ENCODE measurements at places on chromosomes 13 and 19.
A peak's percentile ranks its signal among the peaks of the same experiment; 100 is the strongest.

DNA sequence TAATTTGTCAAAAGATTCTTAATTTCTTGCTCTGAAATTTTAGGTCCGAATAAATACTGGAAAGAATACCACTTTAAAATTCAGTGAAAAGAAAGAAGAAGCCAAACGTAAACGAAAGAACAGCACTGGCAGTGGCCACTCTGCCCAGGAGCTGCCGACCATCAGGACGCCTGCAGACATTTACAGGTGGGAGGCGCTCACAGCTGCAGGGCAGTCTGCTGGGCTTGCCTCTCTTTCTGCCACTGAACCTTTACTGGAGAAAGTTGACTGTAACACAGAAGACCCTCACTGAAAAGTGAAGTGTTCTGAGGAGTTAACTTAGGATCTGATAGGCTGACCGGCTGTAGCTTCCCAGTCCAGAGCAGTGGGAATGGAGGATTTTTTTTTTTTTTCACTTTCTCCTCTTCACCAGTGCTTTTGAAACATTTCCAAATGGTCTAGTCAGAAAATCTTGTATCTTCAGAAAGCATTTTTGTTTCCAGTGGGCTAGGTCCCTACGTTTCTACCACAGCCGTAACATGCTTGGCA lies 69.1 kb downstream of the URI1 start:
- no peak for DNase-seq

GRCh38 chr13:79314652-79315051 lies 91.4 kb downstream of the RBM26 start:
- no peak for DNase-seq

DNA sequence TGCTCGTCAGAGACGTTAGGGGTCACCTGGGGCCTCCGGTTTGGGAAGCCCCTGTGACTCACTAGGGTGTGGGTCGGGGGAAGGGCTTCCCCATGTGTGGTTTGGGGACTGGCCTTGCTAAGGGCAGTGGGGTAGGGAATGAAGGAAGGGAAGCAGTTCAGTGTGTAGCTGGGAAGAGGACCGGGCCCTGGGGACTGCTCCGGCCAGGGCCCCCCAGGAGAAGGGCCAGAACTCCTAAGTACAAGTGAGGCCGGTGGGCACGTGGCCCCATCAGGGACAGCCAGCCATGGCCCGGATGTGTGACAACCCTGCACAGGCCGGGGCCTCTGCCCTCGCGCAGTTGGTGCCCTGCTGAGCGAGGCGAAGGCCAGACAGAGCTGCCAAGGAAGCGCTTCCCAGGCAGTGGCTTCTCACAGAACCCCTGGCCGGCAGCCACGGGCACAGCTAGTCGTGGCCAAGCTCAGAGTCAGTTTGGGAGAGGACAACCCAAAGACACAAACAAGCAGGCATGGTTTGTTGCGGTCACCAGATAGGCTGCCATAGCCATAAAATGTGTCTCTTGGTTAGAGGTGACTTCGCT lies 25.7 kb downstream of the TEX29 start:
- DNase-seq: no peak

DNA sequence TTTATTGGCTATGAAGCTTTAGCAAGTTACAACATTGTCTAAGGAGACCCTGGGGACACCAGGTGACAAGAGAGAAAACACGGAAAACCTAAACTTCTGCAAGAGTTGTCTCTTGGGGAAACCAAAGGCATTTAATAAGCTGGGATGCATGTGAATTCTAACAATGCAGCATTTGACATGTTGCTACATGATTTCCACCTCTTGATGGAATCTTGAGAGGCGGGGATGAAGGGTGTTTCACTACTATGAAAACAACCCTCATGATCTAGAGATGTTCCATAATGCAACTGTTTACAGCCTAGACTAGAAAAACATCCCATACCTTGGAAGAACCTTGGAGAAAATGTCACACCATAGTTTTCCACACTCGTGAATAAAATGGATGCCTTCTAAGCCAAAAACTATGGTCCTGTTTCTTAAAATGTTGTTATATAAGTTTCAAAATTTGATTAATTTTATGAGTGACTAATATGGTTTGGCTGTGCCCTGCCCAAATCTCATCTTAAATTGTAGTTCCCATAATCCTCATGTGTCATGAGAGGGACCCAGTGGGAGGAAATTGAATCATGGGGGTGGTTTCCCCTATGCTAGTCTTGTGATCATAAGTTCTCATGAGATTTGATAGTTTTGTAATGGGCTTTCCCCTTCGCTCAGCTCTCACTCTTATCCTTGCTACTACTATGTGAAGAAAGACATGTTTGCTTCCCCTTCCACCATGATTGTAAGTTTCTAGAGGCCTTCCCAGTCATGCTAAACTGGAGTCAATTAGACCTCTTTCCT lies 164.6 kb downstream of the TNFSF13B start:
- DNase-seq: no peak

- peak; percentile 89 for DNase-seq
Observed at GRCh38 chr19:8609279-8610040, 1.1 kb downstream of the ADAMTS10 start.

- no peak for DNase-seq
Observed at GRCh38 chr13:61778531-61778930, 362.9 kb upstream of the PCDH20 start.

DNA sequence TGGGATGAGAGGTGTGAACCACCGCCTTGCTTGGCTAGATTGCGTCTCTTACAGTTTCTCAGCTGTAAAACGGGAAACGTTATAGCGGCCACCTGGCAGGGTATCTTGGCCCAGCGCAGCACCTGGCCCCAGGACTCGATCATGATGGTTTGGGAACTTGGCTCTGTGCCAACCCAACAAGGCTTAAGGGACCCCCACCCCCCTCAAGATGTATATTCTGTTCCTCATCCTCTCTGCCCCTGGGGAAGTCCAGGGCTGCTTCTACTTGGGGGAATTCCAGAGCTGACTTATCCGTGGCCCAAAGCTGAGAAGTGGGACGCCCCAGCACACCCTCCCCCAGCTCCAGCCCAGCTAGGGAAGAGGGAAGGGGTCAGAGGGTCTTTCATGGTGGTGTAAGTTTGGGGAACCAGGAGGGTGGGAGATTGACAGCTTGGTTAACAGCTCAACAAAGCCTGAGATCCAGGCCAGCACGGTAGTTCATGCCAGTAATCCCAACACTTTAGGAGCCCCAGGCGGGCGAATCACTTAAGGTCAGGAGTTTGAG lies 695 bp downstream of the ICAM1 start:
- no peak for DNase-seq

DNA sequence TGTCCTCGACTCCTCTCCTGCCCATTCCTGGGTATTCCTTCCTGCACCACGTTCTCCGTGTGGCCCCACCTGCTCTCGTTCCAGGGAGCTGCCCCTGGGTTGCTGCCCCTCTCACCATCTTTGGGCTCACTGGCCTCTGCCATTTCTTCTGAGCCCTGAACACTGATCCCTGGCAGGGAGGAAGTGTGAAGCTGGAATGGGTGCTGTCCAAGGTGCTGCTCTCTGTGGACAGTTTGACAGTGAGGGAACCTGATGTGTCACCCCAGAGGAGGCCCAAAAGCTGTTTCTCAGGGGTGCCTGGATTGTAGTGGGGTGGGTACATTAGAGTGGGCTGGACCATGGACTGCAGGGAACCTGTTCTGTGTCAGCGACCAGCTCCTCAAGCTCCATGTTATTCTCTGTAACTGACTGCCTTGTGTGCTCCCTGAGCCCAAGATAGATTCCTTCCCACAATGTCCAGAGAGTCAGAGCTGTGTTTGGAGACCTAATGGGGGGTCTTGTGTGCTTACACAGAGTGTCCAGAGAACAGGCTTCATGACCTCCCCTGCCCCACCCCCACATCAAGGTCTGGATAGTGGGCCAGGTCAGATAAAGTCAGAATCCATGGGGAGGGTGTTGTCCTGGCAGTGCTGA lies 7.2 kb upstream of the CEACAM8 start:
- DNase-seq: peak; percentile 40

- no peak for DNase-seq
Observed at GRCh38 chr19:1001538-1002166, 1.4 kb downstream of the GRIN3B start.

DNA sequence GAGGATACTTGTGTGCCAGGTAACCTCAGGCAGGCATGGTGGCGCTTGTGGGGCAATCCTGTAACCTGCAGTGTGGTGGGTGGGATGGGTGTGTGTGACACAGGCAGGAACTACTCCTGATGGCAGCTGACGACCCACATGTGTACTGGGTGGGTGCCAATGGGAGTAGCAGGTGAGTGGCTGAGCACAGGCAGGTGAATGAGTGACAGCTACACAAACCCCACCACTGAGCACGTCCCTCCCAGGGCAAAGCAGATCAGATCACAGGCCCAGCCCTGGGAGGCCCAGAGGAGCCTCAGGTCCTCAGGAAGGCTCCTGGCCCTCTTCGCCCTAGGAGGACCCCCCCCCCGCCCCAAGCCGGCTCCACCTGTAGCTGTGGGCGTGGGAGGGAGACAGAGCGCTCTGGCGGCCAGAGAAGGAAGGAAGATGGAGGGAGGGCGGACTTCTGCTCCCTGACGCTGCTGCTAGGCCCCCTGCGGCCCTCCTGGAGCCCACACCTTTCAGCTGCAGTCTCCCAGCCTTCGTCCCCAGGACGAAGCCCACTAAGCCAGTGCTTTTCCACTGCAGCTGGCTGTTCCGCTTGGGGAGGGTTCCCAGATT lies 1.3 kb upstream of the ZNF181 start:
- no peak for DNase-seq

DNA sequence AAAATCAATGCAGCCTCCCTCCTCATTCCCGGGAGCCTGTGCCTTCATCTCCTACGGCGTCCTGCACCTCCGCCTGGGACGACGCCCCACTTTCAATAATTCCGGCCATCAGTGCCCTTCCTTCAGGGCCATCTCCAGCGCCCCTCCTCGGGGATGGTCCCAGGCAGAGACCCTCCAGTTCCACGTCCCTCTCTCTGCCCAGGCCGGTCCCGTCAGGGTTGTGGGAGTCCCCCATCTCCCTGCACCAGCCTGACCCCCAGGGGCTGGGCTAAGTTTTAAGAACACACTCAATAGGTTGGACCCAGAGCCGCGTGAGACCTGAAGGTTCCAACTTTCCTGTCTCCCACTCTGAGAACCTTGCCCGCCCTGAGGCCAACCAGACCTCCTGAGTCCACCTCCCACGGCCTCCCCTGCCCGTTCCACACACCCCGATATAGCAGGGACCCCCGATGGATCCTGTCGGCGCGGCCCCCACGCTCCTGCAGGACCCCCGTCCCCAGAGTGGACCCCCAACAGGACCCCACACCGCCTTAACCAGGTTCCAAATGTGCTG lies 646 bp downstream of the TMEM161A start:
- DNase-seq: no peak

Measured in MG63 (cell line).